ENCODE measurements at places on chromosomes 4 and X.

DNA sequence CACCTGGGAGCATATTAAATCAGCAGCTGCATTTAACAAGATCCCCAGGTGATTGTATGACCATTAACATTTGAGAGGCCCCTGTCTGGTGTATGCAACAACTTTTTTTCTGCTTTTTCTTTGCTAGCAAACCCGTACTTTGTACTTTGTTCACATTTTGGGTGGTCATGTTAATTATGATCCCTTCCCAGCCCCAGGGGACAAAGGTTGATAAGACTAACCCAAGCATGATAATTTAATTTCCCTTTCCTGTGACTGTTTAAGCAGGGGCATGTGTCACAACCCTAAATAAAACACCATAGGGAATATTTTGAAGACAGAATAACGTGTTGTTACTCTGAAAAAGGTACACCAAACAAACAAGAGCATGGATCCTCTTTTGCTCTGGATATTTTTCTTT is 332.0 kb downstream of the PCDH18 start:
- DNase-seq = no peak

GRCh38 chr4:146247356-146247755 is 33.0 kb downstream of the REELD1 start:
- DNase-seq = no peak

DNA sequence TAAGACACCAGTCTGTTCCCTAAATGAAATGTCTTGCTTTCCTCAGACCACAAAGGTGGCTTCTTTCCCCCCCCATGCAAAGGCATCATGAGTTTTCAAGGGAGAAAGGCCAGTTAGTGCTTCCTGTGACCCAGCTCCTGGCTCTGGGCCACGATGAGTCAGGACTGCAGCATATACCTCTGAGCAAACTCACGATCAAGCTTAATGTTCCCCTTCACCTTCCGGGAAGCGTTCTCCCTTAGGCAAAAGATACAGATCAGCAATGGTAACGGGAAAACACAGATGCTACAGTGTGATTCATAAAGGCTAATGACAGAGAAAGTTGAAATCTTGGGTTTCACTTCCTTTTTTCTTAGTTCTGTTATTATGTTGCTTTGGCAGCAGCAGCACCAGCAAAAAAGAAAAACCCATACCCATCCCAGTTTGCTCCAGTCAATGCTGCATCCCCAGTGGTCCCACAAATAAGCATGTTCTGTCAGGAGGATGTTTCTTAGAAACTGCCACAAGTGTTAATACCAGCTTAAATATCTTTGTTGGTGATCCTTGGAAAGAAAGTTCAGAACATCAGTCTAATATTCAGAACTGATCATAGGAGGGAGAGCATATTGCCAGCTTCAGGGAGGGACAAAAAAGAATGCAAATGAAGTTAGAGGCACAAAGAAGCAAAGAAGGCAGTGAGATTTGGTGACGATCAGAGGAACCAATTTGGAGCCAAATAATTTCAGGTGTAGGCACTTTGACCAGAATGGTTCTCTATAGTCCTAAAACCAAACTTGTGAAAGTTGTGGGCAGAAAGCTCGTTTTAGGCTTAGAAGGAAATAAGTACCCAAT is 41.2 kb downstream of the LONRF3 start:
- peak; percentile 7 for DNase-seq

DNA sequence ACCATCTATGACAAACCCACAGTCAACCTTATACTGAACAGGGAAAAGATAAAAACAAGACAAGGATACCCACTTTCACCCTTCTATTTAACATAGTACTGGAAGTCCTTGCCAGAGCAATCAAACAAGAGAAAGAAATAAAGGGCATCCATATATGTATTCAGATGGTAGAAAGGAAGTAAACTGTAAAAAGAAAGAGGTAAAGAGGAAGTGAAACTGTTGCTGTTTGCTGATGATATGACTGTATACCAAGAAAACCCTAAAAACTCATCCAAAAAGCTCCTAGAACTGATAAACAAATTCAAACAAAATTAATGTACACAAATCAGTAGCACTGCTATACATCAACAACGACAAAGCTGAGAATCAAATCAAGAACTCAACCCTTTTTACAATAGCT is 538.7 kb upstream of the PABPC4L start:
- DNase-seq = no peak

DNA sequence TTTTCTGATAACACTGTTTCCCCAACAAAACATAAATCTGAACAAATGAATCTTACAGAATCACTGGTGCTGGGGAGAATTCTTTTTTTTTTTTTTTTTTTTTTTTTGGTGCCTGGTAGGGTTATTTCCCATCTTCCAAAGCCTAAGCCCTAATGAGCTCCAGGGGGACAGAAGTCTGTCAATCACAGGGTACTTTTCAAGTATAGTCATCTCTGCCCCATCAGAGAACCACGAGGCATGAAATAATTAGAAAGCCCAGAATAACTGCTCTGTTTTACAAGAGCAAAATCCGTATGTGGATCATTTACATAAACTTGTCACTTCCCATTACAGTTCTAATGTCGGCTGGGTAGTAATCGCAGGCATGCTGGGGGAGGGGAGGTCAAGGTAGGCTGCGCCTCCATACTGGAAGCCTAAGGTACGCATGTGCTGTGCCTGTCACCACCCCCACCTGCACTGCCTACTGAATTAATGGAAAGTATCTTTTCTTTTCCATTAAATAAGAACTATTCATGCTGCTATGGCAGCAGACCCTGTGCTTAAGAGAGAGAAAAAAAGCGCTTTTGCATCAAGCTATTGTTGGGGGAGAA is 164.7 kb upstream of the LEF1 start:
- no peak for DNase-seq

DNA sequence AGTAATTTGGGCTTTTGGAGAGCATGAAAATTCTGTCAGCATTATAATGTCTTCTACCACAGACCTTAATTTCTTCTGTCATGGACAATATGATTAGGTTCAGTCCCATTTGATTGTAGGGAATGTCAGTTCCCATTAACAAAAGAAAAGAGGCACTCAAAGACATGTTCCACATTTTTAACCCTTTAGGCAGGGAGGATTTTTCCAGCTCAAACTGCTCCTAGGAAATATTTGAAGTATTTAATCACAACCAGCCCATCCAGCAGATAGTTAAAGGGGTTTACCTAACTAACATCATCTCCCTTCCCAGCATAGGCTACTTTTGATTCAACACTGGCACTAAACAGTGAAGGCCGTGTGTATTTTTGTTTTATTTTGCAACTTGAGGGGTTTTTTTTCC is 256.0 kb downstream of the DHX15 start:
- DNase-seq = no peak

GRCh38 chr4:1499465-1499864 is 93.2 kb upstream of the NKX1-1 start:
- DNase-seq = no peak

DNA sequence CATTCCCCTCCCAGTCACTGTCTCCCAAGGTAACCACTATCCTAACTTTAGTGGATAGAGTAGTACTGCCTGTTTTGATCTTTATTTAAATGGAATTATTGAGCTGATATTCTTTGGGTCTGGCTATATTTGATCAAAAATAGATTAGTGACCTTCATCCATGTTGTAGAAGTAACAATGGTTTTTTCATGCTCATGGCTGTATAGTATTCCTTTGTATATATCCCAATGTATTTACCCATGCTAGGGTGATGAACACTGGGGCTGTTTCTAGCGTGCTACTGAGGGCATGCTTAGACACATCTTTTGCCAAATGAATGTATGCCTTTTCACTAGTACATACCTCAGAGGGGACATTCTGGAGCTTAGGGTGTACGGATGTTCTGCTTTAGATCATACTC is 10.1 kb upstream of the MAGEA8 start:
- DNase-seq = no peak

GRCh38 chrX:48520455-48520854 is 1.2 kb upstream of the EBP start:
- DNase-seq = no peak

DNA sequence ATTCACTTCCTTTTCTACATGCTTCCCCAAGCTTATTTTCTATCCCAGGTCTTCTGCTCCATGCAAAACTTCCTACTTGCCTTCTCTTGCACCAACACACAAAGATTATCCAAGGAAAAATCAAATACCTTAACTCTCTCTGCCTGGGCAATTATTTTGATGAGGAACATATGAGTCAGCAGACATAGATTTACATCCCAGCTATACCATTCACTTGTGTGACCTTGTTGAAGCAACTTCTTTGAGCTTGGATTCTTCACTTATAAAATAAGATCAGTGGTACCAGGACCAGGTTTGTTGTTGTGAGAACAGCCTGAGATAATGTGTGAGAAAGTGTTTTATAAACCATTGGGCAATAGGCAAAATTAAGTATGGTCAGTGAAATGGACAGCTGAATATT is 39.1 kb upstream of the TMEM192 start:
- peak; percentile 1 for DNase-seq

- DNase-seq = no peak
Measured at GRCh38 chr4:183919141-183919540, 14.0 kb downstream of the STOX2 start.

DNA sequence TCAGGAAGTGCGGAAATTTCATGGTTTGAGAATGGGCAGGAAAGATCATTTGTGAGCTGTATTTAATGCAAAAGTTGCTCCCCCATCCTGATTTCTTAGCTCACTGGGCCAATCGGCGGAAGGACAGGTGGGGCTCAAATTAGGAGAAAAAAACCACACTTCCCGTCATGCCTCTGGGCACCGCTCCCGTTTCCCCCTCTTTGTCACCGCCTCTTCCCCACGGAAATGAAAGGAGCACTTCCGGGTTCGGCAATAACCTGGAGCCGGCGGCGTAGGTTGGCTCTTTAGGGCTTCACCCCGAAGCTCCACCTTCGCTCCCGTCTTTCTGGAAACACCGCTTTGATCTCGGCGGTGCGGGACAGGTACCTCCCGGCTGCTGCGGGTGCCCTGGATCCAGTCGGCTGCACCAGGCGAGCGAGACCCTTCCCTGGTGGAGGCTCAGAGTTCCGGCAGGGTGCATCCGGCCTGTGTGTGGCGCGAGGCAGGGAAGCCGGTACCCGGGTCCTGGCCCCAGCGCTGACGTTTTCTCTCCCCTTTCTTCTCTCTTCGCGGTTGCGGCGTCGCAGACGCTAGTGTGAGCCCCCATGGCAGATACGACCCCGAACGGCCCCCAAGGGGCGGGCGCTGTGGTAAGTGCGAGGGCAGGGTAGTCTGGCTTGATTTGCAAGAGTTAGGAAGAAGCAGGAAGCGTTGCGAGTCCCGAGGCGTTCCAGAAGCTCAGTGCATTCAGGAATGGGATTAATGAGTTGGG is at the start of gene TMEM33:
TMEM33 (plus strand) TSS at position 529 of the 751 bp plus-strand sequence; CDS start at position 585, 56 bp downstream.
- peak; percentile 88 for DNase-seq

GRCh38 chr4:150366487-150366999 is 215.4 kb upstream of the MAB21L2 start:
- no peak for DNase-seq

Measured in fibroblast of skin of scalp (primary cell).